Right hindlimb (tissue), 1 donor: ENCODE measurements at places on chromosomes 7 and 10.

GRCh38 chr7:148921189-148921588 is 37.1 kb upstream of the EZH2 start:
- no peak for DNase-seq

DNA sequence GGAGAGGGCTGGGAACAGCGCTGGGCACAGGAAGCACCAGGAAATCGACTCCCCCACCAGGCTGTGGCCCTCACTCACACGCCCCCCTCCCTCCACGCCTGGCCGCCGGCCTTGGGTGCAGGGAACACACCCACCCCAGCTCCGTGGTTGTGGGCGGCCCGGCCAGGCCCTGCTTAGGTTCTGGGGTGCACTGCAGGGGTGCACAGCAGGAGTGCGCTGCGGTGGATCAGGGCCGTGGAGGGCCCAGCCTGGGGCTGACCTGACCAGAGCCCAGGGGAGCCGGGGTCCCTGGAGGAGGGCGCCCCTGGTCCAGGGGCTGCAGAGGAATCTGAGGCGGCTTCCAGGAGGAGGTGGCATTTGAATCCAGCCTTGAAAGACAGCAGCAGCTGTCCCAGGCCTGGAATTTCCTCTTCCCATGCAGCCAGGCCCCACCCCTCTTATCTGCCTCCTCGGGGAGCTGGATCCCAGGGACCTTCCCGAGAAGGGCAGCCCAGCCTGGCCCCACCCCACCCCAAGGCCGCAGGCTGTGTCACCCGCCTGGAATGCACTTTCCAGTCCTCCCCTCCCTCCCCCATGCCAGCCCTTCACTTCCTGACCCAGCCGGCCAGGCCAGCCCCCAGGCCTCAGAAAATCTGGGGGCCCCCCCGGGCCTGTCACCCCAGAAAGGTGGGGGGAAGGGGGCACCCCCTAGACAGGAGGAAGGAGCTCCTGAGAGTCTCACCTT is 18.4 kb upstream of the PDGFA start:
- DNase-seq: peak; percentile 56

- DNase-seq: no peak
These were observed 439.5 kb upstream of the NFE2L3 start for GRCh38 chr7:25712500-25712899.

GRCh38 chr10:68576118-68576517 is 16.0 kb downstream of the TET1 start:
- DNase-seq: no peak

- no peak for DNase-seq
These were observed 133.1 kb downstream of the TFPI2 start for GRCh38 chr7:93757426-93757825.

DNA sequence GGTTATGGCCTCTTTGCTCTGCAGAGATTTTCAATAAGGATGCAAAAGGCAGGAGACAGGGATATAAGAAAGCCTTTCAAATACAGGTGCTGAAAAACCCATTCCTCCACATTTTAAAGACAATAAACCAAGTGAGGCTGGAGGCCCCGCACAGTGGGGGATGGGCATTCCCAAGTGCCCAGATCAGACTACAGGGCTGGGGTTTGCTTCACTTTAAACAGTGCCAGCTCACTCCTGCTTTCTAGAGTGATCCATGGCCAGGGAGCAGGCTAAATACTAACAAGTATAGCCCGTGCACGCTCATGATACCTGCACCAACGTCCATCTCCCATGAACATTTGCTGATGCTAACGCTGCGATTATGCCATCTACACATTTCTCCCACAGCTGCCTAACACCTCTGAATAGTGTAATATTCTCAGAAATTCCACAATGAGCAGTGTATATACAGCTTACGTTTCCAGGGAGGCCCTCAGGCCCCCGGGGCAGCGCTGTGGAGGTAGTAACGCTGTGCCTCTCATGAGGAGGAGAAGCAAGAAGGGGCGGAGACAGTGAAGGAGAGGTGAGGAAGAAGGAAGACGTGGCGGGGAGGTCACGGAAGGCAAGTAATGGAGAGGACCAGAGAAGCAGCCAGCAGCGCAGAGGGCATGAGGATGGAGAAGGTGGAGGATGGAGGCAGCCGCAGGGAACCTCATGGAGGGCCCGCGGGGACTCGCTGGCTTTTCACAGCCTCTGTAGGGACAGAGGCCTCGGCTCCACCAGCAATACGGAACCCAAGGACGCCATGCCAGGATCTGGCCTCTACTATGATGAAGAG is 141.7 kb downstream of the USP6NL start:
- DNase-seq: no peak

- no peak for DNase-seq
These were observed 13.9 kb downstream of the PARD3 start for GRCh38 chr10:34801097-34801733.
